ENCODE measurements at places on chromosomes 13 and 19.

- DNase-seq, result no peak
These were observed 53.6 kb downstream of the DGKH start for GRCh38 chr13:42101821-42102585.

GRCh38 chr13:28655561-28655960, 3.4 kb upstream of the POMP start:
- DNase-seq, result no peak

DNA sequence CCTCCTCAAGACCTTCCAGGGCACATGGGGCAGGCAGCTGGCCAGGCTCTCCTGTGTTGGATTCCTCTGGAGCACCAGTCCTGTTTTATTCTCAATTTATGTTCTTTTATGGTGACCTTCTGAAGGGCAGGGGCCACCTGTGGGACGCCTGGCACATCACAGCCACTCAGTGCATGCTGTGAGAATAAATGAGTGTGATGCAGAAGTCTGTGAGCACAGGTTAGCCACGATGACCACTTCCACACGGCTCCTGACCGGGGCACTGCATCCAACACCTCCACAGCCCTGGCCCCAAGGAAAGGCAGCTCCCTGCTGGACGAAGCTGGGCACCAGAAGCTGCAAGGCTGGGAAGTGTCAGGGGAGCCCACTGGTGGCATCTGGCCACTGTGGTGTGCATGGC, 122.8 kb downstream of the CRYL1 start:
- DNase-seq, result no peak

DNA sequence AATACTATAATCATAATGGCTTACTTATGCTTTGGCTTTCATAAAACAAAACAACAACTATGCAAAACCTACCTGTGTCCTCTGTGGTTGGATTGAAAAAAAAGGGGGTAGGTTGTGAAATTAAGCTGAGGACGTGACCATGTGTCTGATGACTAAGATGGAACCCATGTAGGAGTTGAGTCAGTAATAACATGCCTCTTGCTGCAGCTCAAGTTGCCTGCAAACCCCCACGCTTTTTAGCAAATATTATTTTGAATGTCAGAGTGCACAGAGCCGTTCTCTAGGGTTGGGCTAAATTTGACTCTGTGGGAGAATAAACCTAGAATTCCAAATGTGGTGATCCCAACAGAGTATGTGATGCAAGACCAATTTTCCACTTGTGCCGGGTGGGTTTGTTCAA, 209.3 kb downstream of the KCNRG start:
- DNase-seq, result no peak

- DNase-seq, result no peak
These were observed 4.8 kb upstream of the HIPK4 start for GRCh38 chr19:40394816-40395210.

- no peak for DNase-seq
These were observed 3.8 kb downstream of the LCP1 start for GRCh38 chr13:46178143-46178542.

GRCh38 chr19:33509774-33510173, 11.8 kb downstream of the PEPD start:
- no peak for DNase-seq

GRCh38 chr13:19606152-19606551, 27.3 kb upstream of the MPHOSPH8 start:
- no peak for DNase-seq

- DNase-seq, result peak; percentile 59
These were observed 1.4 kb downstream of the EFNB2 start for GRCh38 chr13:106533943-106534638.

- DNase-seq, result peak; percentile 81
These were observed 9.8 kb upstream of the CIRBP start for GRCh38 chr19:1259206-1259875.

GRCh38 chr19:3456925-3457527, 23.3 kb downstream of the SMIM24 start:
- no peak for DNase-seq

GRCh38 chr19:5456841-5457200, 1.6 kb downstream of the ZNRF4 start:
- no peak for DNase-seq

GRCh38 chr19:1901940-1902404, 3.2 kb upstream of the ADAT3 start:
- DNase-seq, result no peak

DNA sequence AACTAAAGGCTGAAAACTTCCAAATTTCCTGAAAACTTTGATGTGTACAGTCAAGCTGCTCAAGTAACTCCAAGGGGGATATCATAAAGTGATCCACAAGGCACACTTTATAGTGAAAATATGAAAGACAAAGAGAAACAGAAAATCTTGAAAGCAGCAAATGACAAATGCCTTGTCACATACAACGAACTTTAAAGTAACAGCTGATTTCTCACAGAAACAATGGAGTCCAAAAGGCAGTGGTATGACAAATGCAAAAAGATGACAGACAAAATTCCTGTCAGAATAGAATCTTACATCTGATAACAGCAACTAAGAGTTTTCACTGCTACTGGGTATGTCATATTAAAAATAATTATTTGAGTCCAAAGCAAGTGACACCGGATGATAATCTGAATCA, 1602.3 kb upstream of the PRR20A start:
- no peak for DNase-seq

DNA sequence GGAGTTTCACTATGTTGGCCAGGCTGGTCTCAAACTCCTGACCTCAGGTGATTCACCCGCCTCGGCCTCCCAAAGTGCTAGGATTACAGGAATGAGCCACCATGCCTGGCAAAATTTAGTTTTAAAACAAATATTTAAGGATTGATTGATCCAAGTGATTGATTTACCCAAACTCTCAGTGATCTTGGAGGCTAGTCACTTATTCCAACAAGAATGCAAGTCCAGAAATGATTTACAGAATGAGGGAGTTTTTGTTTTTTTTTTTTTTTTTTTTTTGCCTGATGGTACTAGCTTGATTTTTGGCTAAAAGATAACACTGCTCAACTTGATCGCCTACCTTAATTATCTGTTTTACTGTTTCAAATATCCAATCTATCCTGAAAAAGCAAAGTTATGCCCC, 5.7 kb upstream of the TEX26 start:
- DNase-seq, result no peak

GRCh38 chr19:10603084-10603872, 16.2 kb upstream of the AP1M2 start:
- no peak for DNase-seq

DNA sequence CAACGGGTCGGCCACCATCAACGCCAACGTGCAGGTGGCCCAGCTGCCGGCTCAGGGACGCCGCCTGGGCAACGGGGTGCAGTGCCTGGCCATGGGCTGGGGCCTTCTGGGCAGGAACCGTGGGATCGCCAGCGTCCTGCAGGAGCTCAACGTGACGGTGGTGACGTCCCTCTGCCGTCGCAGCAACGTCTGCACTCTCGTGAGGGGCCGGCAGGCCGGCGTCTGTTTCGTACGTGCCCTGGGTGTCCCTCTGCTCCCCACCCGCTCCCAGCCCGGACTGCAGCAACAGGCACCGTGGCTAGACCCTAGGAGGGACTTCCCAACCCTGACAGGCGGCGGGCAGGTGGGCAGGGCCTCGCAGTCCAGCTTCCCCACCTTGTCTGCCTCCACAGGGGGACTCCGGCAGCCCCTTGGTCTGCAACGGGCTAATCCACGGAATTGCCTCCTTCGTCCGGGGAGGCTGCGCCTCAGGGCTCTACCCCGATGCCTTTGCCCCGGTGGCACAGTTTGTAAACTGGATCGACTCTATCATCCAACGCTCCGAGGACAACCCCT, 3.5 kb downstream of the ELANE start:
- DNase-seq, result no peak

GRCh38 chr19:54248016-54248601, 5.5 kb upstream of the LILRA6 start:
- DNase-seq, result no peak

DNA sequence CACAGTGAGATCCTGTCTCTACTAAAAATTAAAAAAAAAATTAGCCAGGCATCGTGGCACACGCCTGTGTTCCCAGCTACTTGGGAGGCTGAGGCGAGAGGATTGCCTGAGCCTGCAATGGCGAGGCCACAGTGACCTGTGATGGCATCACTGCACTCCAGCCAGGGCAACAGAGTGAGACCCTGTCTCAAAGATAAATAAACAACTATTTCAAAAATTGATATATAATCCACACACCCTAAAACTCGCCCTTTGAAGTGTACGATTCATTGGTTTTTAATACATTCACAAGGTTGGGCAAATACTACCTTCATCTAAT, 12.1 kb upstream of the TICAM1 start:
- DNase-seq, result no peak

DNA sequence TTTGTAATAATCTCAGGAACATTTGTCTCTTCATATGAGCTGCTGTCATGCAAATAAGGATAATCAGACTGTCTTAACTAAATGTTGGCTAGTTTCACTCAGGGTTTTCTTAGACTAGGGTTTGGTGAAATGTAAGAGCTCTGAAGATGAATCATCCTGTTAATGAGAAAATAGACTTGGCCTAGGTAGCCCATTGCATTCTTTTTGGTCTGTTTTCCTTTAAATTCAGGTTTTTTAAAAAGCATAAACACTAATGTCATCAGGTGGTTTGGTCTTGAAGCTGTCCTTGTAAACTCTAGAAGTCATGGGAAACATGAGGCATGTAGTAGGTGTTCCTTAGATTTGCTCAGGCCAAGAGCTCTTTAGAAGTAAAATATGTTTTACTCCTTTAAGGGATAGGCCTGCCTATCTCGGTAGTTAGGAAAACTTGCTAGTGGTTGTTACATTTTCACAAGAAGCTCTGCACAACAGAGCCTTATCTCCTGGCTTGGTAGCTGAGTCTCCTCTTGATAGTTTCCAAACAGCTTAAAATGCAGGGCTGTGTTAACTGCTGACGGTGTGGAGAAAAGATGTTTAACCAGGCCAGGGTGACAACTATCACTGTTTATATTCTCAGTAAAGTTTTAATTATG, 62.0 kb upstream of the C1QTNF9B start:
- DNase-seq, result no peak

DNA sequence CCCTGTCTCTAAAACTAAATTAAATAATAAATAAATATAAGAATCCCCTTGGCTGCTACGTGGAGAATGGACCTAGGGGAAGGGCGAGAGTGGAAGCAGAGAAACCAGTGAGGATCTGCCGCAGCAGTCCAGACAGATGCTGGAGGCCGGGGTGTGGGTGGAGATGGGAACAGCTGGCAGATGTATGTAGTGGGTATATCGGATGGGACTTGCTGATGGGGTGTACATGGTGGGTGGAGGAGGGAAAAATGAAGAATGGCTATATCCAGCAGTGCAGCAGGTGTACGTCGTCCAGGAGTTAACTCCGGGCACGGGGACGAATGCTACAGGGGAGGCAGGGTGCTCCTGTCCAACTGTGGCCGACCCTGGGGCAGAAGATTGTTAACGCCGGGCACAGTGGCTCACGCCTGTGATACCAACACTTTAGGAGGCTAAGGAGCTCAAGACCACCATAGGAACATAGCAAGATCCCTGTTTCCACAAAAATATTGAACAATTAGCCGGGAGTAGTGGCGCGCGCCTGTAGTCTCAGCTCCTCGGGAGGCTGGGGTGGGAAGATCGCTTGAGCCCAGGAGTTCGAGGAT, 654 bp downstream of the CEP89 start:
- DNase-seq, result no peak

- DNase-seq, result peak; percentile 66
These were observed 68.8 kb downstream of the LMO7 start for GRCh38 chr13:75704927-75705288.

- no peak for DNase-seq
These were observed 498.7 kb downstream of the DACH1 start for GRCh38 chr13:71368336-71368735.

DNA sequence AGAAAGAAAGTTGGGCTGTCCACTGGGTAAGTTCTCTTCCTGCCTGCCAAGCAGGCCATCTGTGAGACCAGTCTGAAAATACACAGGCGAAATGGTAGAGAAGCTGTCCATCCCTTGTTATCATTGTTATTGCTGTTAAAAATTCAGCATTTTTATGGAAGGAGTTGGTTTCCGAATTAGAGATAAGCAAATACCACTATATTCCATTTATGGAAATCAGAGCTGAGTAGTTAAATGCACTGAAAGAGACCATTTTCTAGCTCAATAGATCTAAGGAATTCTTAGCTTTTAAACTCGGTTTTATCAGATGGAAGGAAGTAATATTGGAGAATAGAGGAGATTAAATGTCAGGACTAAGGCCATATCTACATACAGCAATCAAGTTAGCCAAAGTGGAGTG, 40.7 kb downstream of the MZT1 start:
- no peak for DNase-seq

DNA sequence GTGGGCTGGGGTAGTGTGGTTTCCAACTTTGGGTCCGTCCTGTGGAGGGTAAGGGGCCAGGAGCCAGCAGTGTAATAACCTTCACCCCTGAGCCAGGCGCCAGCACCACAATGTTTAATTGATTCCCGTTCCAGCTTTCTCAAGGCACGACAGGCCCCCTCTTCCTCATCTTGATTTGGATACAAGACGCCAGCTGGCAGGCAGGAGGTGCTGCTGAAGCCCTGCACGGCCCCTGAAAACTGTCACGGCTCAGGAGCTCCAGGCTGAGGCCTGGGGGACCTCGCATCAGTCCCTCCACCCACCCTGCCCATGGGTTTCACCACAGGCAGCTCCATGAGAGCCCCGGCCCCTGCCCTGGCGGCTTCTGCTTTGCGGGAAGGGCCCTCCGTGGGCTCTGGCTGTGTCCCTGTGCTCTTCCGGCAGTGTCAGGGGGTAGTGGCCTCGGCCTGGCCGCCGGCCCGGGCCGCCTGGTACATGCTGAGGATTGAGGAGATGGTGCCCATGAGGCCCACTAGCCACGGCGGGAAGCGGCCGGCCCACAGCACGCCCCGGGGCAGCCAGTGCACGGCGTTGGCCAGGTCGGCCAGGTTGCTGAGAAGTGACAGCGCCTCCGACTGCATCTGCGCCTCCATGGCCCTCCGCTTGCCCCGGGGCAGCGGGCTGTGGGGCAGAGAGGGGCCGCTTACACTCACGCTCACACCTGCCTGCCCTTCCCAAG, 11.9 kb downstream of the PEX11G start:
- DNase-seq, result no peak

- peak; percentile 55 for DNase-seq
These were observed 1.9 kb downstream of the RRAS start for GRCh38 chr19:49637821-49638738.

GRCh38 chr13:33692531-33692930, 125.4 kb upstream of the RFC3 start:
- no peak for DNase-seq

DNA sequence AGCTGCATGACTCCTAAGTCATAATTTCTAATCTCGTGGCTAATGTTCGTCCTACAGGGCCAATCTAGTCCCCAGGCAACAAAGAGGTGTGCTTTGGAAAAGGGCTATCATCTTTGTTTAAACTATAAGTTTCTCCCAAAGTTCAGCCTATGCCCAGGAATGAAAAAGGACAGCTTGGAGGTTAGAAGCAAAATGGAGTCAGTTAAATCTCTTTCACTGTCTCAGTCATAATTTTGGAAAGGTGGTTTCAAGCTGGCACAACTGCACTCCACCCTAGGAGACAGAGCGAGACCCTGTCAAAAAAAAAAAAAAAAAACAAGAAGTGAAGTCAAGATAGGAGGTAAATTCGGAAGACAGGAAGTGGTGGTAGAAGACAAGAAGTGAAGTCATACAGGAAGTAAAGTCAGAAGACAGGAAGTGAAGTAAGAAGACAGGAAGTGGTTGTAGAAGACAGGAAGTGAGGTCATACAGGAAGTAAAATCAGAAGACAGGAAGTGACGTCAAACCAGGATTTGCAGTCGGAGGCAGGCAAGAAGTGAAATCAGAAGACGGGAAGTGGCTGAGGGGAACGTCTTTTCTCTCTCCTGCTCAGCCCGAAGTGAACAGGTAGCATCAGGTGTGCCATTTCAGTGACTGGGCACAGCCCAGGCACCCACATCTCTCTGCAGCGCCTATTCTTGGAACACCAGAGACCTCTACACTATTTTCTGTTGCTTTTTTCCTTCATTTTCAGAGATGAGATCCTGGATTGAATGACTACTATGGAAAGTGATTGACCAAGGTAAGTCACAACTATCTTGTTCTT, 32.2 kb downstream of the GP6 start:
- DNase-seq, result peak; percentile 95

Data from SW480 (cell line).